Choroid plexus epithelial cell (primary cell): ENCODE measurements at places on chromosomes 4 and X.

DNA sequence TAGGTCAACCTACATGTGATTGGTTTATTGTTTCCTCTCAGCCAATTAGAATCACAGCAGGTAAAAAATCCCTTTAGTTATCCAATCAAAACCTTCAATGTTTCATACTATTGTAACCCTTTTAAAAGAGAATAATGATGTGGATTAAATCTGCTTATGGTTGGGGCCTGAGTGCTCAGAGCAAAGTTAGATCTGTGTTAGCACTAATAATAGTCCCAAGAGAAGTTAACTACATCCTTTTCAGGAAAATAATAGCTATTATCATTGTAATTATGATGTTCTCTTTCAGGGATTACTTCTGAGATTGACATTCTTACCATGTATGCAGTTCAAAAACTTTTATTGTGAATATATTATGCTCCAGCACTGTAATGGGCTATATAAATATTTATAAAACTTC, 262.6 kb upstream of the ARX start:
- no peak for DNase-seq

DNA sequence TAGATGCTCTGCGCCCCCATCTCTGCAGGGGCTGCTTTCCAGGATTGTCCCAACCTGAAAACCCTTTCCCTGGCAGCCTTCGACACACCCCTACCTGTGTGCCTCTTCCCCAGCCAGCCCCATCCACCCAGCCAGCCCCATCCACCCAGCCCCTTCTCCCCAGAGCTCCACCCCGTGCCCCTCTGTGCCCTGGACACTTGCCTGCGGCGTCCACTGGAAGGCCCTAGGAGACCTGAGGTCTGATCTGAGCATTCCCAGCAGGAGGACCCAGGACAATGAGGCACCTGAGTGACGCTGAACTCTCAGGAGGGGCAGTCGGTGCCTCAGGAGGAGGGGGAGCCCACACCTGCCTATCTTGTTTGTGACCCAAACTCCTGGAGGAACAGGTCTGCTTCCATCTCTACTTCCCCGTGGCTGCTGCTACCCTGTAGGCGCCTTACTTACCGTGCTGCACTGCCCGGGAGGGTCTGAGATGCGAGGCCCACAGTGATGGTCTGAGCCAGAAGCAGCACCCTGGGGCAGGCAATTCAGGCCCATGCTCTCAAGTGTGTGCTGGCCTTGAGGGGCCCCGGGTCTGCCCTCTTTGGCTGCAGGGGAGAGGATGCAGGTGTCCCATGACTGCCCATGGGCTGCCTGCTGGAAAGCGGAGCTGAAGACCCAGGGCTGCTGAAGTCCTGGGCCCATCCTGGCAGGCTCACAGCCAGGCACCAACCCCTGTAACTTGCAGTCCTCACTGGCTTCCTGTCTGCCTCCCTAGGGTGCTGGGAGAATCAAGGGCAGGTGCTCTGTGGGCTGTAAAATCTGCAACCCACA, 4.9 kb downstream of the LRPAP1 start:
- DNase-seq, result no peak

DNA sequence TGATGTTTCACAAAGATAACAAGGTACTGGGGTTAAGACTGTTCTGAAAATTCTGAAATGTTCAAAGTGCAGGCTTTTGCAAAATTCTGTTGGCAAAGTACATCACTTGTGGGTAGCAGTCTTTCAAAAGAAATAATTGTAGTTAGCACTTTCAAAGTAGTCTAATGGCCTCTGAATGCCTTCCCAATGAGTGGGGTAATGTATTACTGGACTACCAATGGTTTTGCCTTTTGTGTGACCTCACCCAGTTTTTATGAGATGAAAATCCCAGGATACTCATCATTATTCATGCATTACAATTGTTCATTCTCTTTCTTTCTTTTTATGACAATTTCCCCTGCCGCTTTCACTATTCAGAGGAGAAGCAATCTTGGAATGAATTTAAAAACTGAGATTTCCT, 686.1 kb downstream of the GLUD2 start:
- DNase-seq, result no peak

- peak; percentile 22 for DNase-seq
Measured at GRCh38 chr4:107693132-107693531, 26.9 kb downstream of the PAPSS1 start.

- DNase-seq, result no peak
Measured at GRCh38 chr4:141933978-141934377, 297.6 kb downstream of the IL15 start.

DNA sequence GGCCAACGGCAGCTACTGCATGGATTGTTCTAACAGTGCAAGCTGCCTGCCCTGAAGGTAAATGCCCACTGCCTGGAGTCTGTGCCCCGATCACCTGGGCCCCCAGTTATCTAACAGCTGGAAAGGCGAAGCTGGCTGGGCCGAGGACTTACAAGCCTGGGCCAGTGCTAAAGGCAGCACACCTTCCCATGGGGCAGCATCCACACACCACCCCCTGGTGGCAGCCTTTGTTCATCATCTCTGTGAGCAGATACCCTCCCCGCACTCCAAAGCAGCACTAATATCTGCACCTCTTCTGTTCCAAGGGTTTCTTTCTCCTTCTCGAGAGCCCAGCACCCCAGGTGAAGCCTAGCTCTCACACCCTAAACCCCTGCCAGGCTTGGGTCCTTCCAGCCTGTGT, 7.6 kb downstream of the SLC2A9 start:
- peak; percentile 70 for DNase-seq

DNA sequence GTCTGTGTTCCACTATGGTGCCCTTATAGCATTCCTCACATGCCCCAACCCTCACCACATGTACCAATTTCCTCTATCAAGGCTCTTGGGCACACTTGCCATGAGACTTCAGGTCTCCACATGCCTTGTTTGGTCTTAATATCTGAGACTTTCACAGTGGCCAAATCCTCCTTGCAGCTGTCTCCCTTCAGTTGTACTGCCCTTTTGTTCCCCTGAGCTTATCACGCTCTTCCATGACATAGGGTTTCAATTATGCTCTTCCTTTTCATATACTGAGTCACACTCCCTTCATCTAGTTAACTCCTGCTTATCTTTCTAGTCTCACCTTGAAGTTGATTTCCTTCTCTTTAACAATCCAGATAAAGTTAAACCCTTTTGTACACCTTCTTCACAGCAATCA, 212.9 kb downstream of the PDHA2 start:
- peak; percentile 13 for DNase-seq

DNA sequence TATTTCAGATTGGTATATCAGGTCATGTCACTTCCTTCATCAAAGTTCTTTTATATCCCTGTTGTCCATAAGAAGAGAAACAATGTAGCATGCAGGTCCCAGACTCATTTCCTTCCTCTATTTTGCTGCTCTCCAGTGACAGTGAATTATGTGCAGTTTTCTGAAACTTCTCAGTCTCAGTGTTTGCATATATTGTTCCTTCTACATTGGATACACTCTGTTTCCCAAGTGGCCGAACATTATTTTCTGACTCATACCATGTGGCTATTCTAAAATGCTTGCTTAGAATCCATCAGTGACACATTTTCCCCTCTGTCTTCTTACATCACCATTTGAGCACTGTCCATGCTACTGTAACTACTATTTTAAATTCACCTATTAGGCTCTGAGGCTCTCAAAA, 305.7 kb downstream of the PDHA2 start:
- DNase-seq, result peak; percentile 21

GRCh38 chr4:182519528-182519927, 276.3 kb downstream of the TENM3 start:
- DNase-seq, result no peak

DNA sequence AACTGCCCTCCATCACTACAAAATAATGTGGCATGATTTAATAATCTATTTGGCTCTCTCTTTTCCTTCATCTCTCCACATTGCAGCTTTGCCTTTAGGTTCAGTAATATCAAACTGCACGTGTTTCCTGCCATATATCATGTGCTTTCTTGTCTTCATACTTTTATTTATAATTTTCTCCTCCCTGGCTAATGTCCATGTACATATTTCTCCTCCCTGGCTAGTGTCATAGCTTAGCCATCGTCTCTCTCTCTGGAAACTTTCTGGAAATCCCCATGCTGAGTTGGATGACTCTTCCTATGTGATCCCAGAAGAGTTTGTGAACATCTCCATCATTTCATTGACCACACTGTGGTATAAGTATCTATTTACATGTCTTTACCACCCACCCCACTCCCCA, 21.3 kb upstream of the PDGFC start:
- peak; percentile 53 for DNase-seq
